ENCODE measurements at places on chromosomes 3 and 15.

GRCh38 chr3:151268267-151269235 lies 9.8 kb downstream of the P2RY14 start:
- DNase-seq: no peak

DNA sequence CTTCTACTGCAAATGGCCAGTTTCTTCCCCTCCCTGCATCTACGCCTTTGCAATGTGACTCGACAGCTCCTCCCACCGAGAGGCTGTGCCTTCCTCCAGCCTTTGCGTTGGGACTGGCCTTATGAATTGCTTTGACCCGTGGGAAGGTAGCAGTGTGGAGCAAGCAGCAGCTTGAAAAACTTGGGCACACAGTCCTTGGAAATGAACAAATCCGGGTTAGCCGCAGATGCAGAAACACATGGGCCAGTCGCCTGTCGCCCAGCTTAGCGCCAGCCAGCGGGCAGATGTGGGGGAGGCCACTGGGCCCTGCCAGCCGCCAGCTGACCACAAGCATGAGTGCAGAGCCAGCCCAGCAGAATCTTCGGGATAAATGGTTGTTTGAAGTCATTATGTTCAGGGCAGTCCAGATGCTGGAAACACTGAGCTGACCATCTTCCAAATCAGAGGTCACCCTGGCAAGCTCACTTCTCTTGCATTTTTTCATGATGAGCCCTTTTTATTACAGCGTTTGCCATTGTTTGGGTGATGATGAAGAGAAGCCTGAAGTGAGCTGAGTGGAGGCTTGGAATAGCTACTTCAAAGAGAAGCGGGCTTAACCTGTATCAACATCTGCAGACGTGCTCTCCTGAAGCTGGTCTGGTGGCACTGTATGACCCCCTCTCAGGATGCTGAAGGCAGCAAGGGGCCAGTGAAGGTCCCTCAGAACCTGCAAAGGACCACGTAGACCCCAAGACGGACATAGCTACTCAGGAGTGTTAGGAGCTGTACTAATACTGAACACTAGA lies 9.8 kb downstream of the SELENOS start:
- DNase-seq: no peak

- DNase-seq: no peak
These were observed 835.7 kb downstream of the OTOL1 start for GRCh38 chr3:162332344-162332743.

DNA sequence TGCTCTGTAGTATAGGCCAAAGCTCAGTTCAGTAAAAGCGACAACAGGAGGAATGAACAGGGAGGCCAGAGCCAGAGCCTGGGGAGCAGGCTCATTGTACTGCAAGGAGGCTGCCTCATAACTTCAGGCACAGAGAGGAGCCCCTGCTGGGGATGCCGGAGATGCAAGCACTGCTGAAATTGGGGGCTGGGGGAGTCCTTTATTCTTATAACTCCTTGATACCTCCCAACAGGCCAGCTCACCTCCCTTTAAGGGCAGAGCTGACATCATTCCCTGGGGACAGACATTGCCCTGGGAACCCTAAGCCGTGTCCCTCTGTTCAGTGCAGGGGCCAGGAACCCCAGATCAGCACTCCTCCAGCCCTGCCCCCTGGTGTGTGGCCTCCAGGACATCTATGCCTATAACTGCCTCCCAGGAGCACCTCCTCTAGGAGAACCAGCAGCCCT lies 83.8 kb upstream of the MRPS22 start:
- no peak for DNase-seq

DNA sequence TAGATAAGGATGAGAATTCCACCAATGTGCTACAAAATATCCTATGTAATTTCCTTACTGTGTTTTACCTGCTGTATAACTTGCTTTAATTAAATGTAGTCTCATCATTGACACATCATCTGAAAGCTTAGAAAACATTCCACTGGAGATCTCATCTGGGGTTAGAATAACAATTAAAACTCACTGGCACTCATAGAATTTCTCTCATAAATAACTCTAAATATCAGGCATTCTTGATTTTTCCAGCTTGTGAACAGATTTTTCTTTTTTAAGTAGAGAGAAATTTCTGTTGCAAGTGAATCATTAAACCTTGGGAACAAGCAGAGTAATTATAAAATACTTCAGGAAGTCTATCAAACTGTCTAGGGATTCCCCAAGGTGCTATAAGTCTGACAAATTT lies 843.8 kb downstream of the NAALADL2 start:
- no peak for DNase-seq

GRCh38 chr3:46829699-46830208 lies 33.5 kb downstream of the MYL3 start:
- no peak for DNase-seq

GRCh38 chr3:9196020-9196419 lies 53.4 kb downstream of the SRGAP3 start:
- no peak for DNase-seq

DNA sequence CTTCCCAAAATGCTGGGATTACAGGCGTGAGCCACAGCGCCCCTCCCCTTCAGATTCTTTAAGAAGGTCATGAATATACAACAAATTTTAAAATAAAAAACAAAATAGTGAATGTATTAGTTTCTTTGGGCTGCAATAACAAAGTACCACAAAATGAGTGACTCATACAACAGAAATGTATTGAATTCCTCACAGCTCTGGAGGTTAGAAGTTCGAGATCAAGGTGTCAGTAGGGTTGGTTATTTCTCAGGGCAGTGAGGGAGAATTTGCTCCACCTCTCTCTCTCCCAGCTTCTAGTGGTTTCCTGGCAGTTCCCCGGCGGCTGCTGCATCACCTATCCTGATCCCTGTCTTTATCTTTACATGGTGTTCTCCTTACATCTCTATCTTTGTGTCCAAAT lies 804.0 kb downstream of the ROBO1 start:
- no peak for DNase-seq

- DNase-seq: no peak
These were observed 57.4 kb downstream of the NGLY1 start for GRCh38 chr3:25725810-25726209.

DNA sequence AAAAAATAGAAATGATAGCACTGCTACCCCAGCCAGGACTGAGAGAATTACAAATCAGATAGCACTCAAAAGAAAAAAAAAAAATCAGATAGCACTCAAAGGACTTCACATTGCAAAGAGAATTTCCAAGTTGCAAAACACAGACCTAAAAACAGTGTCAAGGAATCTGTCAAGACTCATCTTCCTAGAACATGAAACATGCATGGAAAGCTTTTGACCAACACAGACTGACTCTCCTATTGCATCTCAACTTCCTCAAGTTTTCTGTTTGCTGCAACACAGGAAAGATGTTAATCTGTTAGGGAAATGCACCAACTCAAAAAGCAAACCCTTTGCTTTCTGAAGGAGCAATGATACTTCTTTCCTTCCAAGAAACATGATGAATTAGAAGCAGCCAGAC lies 42.3 kb downstream of the RAB27A start:
- DNase-seq: no peak

DNA sequence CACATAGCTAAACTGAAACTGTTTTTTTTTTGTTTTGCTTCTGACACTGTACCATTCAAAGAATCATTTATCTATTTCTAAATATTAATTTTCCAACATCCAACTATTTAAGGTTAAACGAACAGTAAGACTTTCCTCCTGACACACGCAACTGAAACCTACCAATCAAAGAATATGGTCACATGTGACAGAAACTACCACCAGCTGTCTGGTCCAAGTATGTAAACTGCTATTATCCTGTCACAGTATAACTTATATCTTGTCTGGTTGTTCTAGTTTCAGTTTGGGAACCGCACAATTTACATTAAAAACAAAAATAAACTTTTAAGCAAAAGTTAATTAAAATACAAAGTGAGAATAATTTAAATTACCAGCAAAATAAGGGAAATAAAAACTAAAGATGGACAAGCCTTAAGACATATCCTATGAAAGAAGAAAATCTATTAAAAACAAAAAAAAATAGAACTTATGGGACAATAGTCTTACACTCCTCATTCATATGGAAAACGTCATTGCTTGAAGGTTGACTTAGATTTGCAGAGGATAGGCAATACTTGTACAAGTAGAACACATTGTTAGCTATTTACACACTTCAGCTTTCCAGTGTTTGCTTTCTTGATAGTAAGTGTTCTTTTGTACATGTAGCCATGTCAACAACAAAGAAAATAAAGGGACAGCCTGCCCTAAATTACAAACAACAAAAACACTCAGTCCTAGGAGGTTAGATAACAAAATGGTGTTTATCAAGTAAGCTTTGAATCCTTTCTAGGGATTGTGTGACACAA lies 26.8 kb upstream of the CHRM5 start:
- no peak for DNase-seq

DNA sequence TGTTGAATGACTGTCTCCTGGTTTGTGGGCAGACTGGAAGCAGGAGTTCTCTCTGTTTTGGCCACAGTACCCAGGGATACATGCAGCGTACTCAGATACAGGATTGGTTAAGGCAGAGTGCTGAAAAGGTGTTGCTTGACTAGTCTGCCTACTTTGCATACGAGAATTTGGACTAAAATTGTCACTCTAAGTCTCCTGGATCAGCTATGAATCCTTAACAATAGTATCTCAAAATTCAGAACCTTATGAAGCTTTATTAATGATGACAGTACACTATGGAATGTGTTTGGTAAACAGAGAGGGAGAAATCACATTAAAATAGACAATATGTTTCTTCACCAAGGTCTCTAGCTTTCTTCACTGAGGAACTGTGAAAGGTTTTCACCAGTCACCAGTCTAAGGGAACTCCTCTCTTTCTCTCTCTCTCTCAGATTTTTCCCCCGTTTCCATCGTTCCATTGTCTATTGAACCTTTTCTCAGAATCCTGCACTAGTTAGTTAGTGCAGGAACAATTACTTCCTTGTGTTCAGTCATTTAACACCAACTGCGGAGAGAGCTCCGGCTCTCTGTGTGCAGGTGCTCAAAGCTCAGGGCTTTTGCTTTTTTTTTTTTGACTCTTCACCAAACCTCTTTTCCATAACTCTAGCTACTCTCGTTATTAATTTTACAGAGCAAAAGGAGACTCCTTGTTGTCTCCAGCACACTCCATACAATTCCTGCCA lies 85.9 kb upstream of the FNDC3B start:
- DNase-seq: no peak

DNA sequence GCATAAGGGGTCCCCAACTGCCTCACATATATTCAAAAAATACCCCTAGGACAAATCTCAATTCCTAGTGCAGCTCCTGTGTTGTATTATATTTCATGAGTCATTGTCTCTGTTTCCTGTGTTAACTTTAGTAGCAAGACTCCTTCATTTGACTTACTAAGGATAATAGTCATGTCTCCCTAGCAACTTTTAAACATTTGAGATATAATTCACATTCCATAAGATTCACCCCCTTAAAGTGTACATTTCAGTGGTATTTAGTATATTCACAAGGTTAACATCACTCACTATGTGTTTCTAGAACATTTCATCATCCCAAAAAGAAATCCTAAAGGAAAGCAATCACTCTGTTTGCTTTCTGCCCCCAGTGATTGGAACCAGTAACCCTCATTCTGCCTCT lies 121.3 kb upstream of the WNT7A start:
- DNase-seq: no peak

GRCh38 chr3:181176601-181177000 lies 187.1 kb upstream of the DNAJC19 start:
- peak; percentile 11 for DNase-seq

- DNase-seq: no peak
These were observed 98.5 kb downstream of the FRMD5 start for GRCh38 chr15:44096596-44096995.
